ENCODE measurements at places on chromosomes 1 and 21. TPM values are rescaled to one million over a fixed set of nuclear protein-coding genes. Genes with fewer than 3 reads are reported as not detected.

DNA sequence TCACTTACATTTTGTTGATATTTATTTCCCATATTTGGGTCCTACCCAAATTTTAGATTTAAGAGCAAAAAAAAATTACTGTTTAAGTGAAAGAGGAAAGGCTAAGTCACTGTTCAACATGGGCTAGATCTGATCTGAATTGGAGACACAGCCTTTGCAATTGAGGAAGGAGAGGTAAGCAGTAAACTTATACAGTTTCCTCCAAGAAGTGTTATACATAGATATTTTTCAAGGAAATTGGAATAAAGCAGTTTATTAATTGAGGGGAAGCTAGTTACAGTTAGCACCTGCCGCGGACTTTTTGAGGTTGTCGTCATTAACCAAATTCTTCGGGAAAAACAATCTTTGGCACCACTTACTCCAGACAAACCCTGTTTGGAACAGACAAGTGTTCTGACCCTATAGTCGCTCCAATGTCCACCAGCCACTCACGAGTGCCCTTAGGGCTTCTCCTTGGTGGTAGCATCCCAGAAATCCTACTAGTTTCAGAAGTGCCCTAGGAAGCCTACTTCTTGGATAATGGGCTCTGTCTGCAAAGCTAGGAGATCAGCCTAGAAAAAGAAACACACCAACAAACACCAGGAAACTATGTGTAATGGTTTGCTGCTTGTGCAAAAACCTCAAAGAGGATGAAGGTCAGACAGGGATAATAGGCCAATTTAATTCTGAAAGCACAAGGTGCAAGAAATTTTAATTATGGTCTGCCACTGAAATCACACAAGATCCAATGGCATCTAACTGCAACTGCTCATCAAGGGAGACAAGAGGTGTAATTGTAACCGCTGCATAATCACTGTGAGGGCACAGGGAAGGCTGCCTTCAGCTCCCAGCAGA is 2.5 kb downstream of the WLS start:
- DNase-seq, result no peak

DNA sequence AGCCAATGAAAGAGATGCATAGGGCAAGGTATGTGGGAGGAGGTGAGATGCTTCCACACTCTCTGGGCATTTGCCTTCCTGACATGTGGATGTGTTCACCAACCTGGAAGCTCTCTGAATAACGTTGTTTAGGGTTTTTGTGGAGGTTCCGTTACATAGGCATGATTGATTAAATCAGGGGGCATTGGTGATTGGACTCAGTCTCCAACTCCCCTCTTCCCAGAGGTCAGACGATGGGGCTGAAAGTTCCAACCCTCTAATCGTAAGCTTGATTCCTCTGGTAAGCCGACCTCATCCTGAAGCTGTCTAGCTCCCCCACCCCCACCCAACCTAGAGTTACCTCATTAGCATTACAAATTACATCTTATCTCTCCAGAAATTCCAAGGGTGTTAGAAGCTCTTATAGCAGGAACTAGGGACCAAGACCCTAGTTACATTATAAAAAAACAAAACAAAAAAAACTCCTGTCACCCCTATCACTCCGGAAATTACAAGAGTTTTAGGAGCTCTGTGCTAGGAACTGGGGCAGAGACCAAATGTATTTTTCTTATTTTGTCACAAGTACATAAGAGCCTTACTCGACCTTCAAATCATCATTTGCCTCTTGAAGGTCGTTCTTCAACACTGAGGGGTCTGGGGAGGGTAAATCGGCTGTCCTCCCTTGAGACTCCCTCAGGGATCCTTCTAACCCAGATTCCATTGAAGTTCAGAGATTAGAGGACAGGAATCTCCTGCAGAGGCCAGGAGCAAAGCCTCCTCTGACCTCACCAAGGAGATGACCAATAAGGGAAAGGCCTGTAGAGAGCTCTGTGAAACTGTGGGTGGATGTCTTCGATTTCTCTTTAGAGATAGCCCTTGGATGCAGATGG is 58.2 kb downstream of the DNTTIP2 start:
- no peak for DNase-seq

GRCh38 chr1:14909920-14910460 is 243.6 kb upstream of the TMEM51 start:
- DNase-seq, result no peak

ANKRD45 gene
- total RNA-seq, result 0.55 TPM

NPR1 gene
- 2.1 TPM for total RNA-seq

DNA sequence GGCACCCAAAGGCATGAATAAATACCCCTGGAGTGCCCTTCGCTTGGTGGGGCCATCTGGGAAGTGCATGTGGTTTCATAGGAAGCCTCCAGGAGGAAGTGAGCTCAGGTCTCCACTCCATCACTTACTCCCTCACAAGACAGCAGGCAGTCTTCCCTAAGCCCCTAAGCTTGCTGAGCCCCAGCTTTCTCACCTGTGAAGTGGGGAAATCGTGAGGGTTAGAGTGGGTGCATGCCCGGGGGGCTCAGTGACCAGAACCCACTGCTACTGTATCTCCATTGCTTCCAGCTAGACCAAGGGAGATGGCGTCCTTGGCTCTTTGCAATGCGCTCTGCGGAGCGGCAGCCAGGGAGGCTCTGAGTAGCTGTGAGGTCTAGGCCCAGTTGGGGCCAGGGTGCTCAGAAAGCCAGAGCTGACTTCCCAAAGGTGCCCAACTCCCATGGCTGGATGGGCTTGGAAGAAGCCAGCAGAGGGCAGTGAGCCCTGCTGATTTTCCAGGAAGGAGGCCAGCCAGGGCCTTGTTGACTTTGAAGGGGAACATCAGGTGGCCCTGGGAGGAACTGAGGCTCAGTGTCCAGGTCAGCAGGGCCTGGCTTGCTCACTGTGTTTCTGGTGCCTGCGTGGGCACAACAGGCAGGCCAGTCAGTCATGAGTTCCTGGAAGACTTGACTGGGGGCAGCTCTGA is 27.3 kb downstream of the CDCP2 start:
- DNase-seq, result no peak

DNA sequence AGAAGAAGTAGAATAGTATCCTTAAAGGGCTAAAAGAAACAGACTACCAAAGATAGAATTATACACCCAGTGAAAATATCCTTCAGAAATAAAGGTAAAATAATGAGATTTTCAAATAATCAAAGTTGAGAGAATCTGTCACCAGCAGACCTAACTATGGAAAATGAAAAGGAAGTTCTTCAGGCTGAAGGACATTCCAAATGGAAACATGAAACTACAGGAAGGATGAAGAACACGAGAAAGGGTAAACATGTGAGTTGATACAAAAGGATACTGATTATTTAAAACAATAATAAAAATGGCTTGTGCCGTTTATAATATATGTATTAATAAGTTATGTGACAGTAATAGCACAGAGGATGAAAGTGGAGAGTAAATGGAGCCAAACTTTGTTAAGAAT is 57.1 kb upstream of the SLFNL1 start:
- no peak for DNase-seq

DNA sequence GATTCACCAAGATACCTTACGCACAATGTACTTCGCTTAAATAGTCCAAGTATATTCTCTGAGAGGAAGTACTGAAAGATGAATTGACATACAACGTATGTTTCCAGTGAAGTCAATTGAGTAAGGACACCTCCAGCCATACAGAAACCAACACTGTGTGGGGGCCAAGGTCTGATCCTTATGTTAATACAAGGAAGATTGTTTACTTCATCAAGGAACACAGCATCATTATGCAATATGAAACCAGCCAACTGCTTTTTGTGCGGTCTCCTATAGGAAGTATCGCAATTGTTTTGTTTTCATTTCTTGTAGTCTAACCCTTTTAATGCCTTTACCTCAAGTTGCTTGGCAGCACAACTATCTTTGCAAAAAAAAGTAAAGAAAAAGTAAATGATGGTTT is 28.2 kb upstream of the TEKT2 start:
- DNase-seq, result no peak

DNA sequence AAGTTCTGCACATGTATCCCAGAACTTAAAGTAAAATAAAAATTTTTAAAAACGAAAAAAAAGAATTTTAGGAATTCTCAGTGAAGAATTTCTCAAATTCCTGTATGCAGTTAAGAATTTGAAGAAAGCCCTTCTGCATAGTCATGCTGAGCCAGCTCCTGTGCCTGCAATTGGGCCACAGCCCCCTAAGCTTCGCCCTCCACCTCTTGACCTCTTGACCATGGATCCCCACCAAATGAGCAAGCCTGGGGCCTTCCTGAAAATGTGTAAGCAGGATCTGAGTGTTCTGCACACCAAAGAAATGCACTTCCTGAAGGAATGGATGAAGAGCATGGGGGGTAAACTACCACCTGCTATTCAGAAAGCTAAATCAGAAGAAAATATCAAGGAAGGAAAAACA is 52.0 kb downstream of the NBPF6 start:
- DNase-seq, result no peak

ECM1 gene
- 6.0 TPM for total RNA-seq

DNA sequence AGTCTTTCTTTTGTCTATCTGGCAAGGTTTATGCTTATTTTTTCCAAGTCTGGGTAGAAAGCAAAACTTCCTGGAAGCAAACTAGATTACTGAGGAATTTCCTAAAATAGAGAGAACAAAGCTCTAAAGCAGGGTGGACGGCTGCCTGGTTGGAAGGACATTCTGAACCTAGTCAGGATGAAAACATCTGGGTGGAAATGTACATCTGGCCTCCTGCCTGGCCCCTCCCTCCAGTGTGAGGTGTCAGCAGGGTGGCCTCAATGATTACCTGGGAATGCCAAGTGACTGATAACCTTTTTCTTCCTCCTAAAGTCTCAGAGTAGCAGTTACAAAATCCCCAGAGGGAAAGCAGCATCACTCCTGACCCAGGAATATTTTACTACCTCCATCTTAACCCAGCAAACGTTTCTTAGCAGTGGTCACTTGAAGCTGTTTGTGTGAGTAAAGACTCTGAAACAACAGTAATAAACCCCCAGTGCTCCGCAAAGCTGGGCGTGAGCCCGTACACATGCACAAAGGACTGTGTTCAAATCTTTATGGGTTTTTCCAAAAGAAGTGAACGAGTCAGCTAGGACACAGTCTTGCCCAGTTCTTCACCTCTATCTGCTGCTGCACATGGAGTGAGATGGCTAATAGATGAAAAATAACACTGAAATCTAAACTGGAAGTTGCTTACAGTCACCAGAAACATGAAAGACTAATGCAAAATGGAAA is 18.9 kb downstream of the ANGPTL7 start:
- no peak for DNase-seq

DNA sequence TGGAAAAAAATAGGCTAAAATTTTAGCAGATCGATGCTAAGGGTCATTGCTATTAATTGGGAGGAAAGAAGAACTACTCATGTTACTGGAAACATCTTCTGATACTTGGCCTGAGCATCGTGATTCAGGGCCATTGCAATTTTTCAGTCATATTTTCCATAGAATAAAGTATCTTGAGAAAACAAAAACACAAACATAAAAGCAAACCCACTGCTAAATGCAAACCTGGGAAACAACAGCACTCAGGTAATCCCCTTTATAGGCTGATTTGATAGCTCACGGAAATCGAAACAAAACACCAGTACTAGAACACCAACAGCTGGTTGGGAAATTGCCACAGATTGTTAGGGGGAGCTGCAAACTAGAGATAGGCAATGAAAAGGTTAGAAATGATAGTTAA is 172.9 kb upstream of the ESRRG start:
- DNase-seq, result no peak

PROK1 gene
- not detected for total RNA-seq

PTPRF gene
- total RNA-seq, result 297 TPM

DNA sequence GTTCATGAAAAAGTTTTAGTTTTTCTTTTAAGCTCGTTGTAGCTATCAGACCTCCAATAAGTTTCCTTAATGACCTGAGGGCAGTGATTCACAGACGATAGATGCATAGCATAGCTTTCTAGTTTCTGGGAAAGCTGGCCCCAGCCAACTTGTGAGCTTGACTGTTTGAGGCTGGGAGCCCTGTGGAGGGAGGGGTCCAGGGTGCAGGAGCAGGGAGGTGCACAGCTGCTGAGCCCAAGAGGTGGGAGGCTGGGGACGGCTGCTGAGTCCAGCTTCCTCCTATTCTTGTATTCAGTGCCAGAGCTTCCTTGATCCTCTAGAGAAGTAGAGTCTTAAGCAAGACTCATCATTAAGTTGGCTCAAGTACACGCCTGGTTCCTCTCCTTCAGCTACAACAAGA is 11.0 kb upstream of the AVPR1B start:
- DNase-seq, result no peak

GRCh38 chr1:200916152-200916551 is 21.5 kb downstream of the INAVA start:
- no peak for DNase-seq

- DNase-seq, result no peak
Observed at GRCh38 chr1:159829273-159829634, 2.6 kb downstream of the SLAMF8 start.

CRP gene
- total RNA-seq, result not detected

GRCh38 chr1:221742555-221743415 is 896 bp upstream of the DUSP10 start:
- DNase-seq, result no peak

DNA sequence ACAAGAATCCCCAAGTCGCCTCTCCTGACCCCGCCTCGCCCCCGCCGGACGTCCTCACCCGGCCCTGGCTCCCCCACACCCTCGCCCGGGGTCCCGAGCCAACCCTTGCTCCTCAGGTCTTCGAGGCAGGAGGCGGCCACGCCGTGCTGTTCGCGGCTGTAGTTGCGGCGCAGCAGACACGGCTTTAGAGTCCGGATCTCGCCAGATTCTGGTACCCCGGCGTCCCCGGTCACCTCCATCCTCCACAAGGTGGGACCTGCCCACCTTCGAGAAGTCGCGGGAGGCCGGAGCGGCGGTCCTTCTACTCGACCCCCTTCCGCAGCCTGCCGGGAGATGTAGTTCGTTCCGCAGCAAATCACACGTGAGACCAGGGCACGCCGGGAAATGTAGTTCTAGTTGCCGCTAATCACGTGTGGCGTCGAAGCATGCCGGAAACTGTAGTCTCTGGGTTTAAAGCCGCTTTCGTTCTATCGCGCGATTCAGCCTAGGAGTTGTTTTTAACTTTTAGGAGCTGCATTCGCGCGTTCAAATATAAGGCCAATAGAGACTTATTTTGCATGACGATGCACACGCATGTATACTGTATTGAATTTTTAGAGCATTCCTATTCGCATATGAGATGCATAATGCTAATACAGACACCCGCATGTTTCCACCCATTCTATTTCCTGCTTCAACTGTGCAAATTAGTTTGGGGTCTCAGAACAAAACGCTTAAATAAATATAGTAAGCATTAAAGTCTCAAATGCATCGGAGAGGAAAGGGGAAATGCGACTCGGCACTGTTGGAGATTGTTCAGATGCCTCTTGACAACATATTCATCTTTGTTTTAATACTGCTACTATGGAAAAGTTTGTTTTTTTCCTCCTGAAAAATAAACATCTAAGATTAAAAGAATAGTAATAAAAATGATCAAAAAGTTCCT is at the start of gene DFFA:
Gene DFFA, minus strand, starts transcription at position 310 of the 925 bp plus-strand sequence. Its CDS starts 71 bp downstream, at position 239.
- peak; percentile 90 for DNase-seq

DNA sequence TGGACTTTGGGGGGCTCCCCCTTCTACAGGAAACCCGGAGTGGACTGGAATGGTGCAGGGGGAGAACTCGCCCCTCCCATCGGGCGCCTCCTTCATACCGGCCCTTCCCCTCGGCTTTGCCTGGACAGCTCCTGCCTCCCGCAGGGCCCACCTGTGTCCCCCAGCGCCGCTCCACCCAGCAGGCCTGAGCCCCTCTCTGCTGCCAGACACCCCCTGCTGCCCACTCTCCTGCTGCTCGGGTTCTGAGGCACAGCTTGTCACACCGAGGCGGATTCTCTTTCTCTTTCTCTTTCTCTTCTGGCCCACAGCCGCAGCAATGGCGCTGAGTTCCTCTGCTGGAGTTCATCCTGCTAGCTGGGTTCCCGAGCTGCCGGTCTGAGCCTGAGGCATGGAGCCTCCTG is at the start of gene TNFRSF14:
Gene TNFRSF14, plus strand, starts transcription at position 95 of the 401 bp plus-strand sequence. Its CDS starts 294 bp downstream, at position 389.
- no peak for DNase-seq

GRCh38 chr21:31673321-31673912 is 13.9 kb downstream of the SOD1 start:
- no peak for DNase-seq

All from kidney epithelial cell (primary cell).